ENCODE measurements at places on chromosomes 11 and 22.

- DNase-seq, result no peak
Measured at GRCh38 chr11:59201353-59201752, 11.4 kb downstream of the MPEG1 start.

GRCh38 chr11:55697817-55698216 lies 35.8 kb downstream of the OR4C6 start:
- no peak for DNase-seq

DNA sequence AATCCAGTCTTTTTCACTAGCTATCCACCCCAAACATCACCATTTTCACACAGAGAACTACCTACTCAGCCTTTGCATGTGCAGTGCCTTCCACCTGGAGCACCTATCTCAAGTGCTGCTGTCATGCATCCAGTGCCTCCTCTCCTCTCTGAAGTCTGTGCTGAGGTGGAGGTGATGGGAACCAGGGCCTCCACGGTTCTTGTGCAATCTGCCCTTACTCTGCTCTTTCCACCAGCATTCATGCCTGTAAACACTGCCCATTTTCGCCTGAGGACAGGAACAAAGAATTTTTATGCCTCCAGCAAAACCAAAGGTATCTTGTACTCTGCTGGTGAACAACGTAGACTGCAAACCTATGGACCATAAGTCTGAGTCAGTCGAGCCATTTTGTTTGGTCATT lies 27.0 kb downstream of the PITPNB start:
- DNase-seq, result no peak

GRCh38 chr11:2466869-2467694 lies 22.3 kb downstream of the KCNQ1 start:
- DNase-seq, result peak; percentile 31

- no peak for DNase-seq
Measured at GRCh38 chr11:75779960-75780359, 11.4 kb downstream of the DGAT2 start.

DNA sequence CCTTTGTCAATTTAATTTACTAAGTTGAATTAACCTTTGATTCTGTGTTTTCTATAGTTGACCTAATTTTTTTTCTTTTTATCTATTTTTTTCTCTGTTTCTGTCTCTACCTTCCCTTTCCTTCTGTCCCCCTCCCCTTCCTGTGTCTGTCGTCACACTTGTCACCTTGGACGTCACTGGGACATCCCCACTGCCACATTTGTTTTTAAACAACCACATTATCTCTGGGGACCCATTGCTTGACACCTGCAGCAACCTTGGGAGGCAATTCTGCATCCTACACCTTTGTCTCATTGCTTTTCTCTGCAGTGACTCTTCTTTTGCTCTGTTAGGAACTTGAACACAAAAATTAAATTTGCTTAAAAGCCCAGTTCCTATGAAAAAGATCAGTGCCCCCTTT lies 51.8 kb upstream of the TTC12 start:
- DNase-seq, result no peak

DNA sequence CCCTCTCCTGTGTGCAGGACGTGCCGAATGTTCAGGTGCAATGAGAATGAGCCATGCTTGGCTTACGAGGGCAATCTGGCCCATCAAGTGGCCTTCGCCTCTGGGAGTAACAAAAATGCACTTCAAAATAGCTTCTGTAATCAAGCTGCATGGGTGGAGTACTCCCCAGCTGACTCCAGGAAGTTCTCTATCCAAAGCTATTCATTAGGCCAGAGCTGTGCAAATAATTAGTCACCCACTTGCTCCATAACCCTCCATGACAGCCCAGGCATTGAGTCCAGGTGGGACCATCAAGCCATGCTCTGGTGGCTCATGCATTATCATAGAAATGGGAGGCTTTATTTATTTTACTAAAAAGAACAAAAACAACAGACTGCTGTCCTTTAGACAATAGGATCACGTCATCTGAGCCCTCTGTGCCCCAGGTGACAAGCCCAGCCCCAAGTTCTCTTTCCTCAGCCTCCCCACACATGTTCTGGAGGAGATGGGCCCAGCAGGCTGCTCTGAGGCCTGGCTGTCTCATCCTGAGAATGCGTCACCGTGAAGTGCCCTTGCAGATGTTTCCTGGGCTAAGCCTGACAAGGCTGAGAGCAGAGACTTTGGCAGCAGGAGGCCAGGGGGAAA lies 244.7 kb downstream of the ETS1 start:
- no peak for DNase-seq

DNA sequence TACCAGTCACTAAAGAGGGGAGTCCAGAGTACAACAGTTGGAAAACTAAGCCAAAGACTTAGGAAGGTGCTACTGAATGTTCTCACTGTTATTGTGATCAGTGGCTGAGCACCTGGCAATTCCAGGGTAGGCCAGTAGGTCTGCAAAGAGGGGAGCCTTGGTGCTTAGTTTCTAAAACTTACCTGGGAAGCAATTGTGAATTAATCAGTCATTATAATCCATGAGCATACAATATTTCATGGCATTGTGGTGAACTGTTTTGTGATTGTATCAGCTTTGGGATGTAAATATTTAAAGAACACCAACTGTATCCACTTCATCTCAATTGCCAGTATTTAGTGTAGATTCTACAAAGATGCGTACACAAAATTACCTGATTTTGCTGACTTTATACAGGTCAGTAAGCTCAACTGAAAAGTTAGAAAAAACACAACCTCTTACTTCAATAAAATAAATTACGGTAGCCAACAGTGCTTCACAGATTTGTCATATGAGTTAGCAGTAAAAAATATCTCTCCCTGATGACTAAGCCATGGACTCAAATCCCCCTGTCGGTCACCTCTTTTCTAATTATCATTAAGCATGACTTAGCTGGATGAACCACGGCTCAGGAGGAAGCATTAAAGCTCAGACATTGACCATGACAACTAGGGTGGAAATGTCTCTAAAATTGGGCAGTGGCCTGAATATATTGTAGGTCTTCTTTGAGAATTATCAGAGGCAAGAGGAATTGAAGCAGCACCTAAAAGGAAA lies 30.8 kb upstream of the SORL1 start:
- no peak for DNase-seq

GRCh38 chr22:21443735-21444421 lies 23.3 kb upstream of the TMEM191C start:
- no peak for DNase-seq

GRCh38 chr22:34001701-34002466 lies 81.6 kb upstream of the LARGE1 start:
- DNase-seq, result no peak

DNA sequence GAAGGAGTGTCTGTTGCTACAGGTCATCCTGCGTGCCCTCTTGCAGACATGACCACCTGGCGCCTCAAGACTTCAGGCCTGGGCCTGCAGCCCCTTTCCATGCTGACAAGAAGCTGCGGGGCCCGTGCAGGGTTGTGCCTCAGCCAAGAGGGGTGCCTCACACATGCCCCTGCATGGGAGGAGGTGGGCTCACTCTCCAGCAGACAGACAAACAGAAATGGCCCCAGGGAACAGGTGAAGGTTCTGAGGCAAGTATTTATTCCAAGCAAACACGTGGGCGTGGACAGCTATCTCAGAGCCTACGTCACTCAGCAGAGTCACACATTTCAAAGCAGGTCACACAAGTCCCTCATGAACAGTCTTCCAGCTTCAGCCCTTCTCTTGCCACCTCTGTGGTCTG lies 5.9 kb upstream of the SYCE3 start:
- DNase-seq, result no peak
